ENCODE measurements at places on chromosomes 6 and 20.
A peak's percentile ranks its signal among the peaks of the same experiment; 100 is the strongest.

DNA sequence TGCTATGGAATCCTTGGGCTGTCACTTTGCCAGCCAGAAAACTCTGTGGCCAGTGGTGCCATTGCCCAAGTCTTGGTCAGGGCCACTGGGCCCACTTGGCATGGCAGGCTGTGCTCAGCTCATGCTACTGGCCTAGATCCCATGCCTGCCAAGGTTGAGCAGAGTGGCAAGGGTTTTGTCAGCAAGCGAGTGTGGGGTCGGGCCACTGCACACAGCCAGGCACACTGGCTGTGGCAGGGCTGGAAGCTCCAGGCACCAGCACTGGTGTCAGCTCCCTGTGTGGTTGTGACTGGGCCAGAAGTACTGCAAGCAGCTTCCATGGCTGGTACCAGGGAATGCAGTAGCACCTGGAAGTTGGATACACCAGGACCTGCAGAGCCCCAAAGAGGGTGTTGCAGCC is 846.8 kb downstream of the EYS start:
- DNase-seq, result no peak

DNA sequence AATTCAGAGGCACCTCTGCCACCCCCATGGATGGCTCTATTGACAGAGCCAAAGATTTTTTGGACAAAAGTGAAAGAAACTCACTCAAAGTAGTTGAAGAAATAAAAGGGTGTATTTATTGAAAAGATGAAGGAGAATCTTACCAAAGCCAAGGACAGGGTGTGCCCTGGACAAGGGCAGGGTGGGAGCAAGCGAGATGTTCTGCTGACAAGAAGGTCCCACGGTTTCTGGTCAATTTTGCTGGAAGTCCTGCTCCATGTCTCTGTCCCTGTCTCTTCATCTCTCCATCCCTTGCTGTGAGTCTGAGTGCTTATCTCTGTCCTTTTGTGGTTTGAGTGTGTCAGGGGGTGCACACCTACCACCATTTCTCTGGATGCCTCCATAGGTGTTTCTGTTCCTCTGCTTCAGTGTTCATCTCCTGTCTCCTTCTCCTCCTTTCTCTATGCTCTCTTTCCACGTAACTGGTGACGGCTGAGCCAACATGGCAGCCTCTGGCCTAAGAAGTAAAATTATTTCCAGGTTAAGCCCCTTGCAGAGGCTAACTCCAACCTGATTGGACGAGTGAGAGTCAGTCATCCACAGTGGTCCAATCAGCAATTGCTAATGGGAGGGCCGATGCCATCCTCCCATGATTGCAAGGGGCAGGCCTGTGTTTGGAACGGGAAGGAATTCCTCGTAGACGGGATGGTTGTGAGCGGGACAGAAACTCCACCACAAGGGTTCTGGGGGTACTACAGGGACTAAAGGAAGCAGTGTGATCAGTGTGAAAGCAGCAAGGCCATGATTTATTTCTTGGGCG is 502.1 kb upstream of the CDH4 start:
- no peak for DNase-seq

- no peak for DNase-seq
These were observed 95.3 kb upstream of the MAN1A1 start for GRCh38 chr6:119444642-119445557.

- DNase-seq, result no peak
These were observed 423.6 kb downstream of the HAO1 start for GRCh38 chr20:7516621-7517111.

DNA sequence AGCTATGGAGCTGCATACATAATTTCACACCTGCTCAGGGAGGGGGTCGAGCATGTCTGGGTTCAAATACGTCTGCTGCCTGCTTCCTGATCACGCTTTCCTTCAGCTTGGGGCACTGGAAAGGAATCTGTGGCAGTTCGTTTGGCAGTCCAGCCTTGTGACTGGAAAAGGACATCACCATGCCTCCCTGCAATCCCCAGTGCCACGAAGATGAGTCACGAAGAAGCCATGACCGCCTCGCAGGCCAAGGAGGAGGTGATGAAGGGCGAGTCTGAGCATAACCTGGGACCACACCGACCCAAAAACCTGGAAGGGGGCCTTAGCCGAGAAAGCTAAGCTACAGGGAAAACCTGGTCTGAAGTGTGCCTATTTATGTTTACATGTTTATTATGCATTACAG is 13.1 kb downstream of the JAG1 start:
- DNase-seq, result no peak

- DNase-seq, result no peak
These were observed 173.0 kb upstream of the JAG1 start for GRCh38 chr20:10846766-10847165.

DNA sequence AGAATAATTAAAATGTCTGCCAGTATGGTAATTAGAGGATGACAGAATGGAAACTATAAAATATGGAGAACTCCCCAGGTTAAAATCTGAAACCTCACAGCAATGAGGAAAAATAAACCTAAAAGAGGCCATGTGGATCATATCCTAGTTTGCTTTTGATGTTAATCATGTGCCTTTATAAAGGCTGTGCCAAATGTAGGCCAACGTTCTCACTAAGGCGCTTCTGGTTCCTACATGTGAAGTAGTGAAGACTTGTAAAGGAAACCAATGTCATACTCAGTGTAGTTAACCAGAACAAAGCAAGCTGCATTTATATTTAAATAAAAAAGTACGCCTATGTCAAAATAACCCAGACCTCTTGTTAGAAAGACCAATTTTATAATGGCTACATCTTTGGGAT is 113.7 kb upstream of the FAM184A start:
- DNase-seq, result no peak

DNA sequence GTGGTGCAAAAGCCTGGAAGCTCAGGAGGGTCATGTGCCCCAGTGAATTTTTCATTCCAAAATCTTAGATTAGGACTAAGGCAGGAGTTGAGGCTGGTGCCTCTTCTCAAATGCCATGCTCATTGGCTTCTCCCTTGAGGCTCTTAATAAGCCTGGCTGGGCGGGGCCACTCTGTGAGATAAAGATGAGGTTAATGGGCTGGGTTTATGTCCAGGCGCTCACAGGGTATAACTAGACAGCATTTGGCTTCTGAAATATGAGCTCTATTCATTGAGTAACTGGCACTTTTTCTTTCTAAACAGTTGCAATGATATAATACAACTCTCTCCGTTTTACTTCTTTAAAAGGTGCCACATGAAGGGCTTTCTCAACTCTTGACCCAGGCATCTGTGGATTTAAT is 156.3 kb downstream of the SCML4 start:
- peak; percentile 72 for DNase-seq

GRCh38 chr20:16434062-16434664 is 139.1 kb downstream of the KIF16B start:
- DNase-seq, result peak; percentile 18

GRCh38 chr20:39019805-39020325 is 57.7 kb downstream of the DHX35 start:
- DNase-seq, result no peak

DNA sequence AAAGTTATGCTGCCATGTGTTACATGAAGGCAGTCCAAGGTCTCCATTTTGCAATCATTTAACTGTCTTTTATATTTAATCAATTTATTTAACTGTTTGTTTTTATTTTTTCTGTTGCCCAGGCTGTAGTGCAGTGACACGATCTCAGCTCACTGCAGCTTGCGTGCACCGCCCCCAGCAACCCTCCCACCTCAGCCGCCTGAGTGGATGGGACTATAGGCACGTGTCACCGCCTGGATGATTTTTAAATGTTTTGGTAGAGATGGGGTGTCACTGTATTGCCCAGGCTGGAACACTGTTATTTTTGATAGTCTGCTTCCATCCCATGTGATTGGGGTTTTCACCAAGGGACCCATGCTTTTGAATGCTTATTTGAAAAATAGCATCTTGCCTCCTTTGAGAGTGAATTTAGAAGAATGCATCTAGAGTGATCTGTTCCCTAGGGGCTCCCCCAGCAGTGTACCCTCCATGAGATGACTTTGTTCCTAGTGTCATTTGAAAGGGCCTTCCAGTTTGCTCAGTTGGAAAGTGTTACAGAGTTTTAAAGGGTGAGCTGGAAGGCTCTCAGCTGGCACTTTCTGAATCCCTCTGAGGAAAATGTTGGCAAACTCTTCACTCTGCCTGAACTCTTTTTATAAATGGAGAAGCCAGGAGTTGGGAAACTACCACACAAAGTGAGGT is 143.4 kb downstream of the JARID2 start:
- DNase-seq, result no peak

DNA sequence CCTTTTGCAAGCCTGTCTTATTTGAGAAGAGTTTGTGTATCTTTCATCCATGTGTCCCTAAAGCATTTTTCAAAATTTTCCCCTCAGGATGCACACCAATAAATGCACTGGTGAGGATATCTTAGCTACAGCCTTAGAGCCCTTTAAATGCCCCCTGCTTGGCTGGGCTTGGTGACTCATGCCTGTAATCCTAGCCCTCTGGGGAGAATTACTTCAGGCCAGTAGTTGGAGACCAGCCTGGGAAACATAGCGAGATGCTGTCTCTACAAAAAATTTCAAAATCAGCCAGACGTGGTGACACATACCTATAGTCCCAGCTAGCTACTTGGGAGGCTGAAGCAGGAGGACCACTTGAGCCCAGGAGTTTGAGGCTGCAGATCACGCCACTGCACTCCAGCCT is 33.8 kb upstream of the PLCB4 start:
- DNase-seq, result no peak

DNA sequence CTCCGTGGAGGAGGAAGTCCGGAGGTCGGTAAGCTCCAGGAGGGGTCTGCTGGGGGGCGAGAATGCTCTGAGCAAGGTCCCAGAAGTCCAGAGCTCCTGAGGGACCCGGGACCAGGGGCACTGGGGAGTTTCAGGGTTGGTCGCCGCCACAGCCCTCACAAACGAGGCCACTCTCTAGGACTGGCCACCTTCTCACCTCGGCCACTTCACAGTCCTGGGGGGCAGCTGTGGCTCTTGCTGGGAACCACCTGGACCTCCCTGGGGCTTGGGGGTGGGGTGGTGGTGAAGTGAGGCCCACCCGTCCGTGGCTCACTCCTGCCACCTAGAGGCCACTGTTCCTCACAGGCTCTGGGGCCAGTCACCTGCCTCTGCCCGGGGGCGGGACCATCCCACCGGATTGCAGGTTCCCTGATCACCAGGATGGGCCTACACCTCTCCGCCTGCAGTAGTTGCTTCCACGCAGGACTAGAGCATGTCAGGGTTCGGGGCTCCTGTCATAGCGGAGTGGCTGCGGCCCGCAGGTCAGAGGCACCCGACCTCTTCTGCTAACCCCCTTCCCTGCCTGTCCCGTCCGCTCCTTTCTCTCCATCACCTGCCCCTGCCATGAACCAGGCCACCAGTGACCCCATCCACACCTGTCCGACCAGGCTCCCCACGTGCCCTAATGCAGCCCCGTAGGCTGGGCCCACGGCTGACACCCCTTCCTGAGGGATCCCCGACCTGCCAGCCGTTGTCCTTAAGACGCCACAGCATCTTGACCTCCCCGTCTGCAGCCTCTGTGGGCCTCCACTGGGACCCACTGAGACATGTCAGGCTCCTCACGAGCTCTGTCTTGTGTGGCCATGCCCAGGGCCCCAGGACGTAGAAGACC is 5.1 kb upstream of the TCEA2 start:
- DNase-seq, result peak; percentile 7

DNA sequence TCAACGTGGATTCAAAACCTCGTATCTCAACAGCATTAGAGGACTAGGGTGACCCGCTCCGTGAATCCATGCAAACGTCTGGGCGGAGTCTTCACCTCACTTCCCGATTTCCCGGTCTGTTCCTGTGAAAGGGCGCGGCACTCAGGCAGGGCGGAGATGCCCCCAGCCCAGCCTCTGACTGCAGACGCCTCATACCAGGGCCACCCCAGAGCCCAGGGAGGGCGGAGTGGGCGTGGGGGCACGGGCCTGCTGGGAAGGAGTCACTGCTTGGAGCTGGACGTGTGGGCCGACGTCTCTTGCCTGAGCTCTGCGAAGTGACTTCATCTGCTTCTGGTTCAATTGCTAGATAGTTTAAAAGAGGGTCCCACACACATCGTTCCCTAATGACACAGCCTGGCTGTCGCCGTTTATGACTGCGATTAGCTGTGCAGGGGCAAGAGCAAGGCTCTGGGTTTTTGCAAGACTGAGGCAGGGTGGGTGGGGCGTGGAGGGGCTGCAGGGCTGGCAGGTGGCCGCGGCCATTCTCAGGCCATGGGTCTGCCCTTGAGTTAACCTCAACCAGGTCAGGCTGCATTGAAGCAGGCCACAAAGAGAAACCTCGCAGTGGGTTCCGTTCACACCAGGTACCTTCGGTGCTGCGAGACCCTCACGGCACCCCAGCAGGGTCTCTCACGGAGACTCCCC is 15.0 kb downstream of the SMOC2 start:
- no peak for DNase-seq

DNA sequence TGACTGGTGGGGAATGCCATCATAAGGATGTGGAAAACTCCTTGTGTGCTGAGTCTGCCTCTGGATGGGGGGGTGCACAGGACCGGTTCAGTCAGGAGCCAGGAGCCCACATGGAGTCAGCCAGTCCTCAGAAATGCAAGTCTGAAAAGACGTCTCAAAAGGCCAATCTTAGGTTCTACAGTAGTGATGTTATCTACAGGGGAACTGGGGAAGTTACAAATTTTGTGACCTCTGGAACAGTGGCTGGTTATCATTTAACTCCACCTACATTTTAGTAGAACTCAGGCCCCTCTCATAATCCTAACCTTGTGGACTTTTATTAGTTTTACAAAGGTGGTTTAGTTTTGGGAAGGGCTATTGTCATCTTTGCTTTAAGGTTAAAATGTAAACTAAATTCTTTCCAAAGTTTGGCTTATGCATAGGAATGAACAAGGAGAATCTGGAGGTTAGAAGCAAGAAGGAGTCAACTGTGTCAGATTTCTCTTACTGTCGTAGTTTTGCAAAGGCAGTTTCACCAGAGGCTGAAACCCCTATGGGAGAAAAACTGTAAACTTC is 13.7 kb upstream of the TBC1D22B start:
- DNase-seq, result no peak

- no peak for DNase-seq
These were observed 114.6 kb downstream of the ADAT2 start for GRCh38 chr6:143335865-143336264.

- DNase-seq, result no peak
These were observed 26.5 kb upstream of the PPP1R14C start for GRCh38 chr6:150116200-150116800.

Data from NCI-H748 treated with DMSO at 0.1 percent for 48 hours (cell line).